ENCODE measurements at places on chromosomes 11 and 22.

DNA sequence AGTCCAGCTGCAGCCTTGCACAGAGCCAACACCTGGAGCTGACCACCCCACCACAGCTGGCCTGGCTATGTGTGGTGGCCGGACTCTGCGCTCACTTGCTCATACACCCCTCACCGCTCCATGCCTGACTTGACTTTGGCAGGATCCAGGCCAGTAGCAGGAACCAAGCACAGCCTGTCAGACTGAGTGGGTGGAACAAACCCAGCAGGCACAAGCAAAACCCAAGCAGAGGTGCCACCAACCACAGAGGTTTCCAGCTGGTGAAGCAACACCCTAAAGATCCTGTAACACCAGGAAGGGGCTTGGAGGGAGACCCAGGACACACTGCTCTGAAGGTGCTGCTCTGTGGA lies 44.9 kb upstream of the WNT11 start:
- DNase-seq = no peak

DNA sequence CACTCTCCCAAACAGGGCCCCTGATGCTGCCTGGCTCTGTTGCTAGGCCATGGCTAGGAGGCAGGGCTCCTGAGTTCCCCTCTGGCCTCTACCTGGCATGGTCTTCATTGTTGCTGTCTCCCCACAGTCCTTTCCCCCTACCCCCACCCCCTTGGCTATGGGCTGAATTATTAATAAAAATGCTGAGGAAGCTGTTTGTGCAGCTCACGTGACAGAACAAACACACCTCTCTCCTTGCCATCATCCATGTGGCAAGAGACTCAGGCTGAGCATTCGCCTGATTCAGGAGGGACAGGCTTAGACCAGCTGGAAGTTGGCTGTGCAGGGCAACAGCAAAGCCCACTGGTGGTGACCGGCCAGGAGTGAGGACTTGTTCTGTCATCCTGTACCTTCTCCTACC lies 4.2 kb upstream of the SYT7 start:
- DNase-seq = no peak

DNA sequence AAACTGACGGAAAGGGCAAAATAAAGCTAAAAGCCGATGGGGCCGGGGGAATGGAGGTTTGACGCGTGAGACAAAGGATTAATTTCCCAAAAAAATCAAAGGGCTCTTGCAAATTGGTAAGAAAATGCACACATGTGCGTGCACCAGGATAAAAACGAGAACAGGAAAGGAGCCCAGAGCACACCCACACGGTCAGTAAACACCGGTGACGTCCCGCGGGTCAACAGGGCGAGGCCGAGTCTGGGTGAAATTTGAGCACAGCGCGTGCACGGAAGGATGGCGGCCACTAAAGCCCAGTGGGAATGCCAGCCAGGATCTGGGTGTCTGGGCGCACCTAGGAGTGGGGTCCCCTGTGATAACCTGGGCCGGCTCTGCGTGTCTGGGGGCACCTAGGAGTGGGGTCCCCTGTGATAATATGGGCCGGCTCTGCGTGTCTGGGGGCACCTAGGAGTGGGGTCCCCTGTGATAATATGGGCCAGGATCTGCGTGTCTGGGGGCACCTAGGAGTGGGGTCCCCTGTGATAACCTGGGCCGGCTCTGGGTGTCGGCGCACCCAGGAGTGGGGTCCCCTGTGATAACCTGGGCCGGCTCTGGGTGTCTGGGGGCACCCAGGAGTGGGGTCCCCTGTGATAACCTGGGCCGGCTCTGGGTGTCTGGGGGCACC lies 44.4 kb downstream of the BRSK2 start:
- no peak for DNase-seq

DNA sequence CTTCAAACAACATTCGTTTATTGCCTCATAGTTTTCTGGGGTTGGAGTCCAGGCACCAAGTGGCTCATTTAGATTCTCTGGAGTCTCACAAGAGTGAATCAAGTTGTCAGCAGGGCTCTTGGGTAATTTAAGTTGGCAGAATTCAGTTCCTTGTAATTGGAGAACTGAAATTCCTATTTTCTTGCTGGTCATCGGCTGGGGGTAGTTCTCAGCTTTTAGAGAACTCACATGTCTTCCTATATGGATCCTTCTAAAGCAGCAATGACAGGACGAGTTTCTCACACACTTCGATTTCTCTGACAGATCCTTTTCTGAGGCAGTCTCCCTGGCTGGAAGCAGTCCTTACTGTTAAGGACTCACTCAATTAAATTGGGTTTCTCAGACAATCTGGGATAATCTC lies 17.3 kb upstream of the OOSP4B start:
- no peak for DNase-seq

Measured in LoVo (cell line).